Activated B cell treated with CpG ODN at 0.5 μM for 24 hours (primary cell): ENCODE measurements at places on chromosomes 12 and 14.

- DNase-seq = no peak
Observed at GRCh38 chr12:118866346-118866745, 115.0 kb upstream of the SRRM4 start.

DNA sequence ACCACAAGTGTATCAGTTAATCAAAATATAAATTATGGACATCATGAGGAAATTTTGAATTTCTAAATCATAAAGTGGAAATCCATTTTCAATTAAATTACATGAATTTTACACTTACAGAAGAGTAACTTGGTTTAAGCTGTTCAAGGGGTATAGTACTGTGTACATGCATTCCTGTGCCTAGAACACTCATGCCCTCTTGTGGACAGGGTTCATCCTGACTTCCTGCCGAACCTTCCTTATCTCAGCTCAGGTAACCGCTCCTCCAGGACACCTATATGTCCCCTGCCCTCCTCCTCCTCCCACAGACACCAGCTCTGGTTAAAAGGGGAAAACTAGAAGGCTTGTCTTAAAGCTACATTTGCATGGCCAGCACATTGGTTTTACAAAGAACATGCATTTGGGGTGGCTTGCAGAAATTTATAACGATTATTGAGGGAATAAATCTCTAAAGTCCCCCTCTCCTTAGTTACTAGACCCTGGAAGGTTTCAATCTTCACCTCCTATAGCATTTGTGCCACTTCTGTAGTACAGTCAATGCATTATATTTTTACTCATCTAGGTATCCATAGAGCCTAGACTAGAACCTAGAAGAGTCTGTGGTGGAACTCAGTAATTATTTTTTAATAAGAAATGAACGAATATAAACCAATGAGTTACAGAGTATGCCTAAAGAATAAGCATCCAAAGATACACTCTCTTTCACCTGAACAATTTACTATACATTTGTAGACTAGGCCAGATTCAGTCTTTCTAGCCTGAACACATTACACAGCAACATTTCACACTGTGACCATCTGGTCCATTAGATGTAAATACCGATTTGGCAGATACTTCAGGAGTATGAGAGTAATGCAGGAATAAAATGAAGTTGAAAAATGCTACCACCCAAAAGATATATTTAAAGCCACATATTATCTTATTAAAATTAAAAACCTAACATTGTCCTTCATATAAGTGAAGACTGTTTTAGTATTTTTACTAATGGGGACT lies 345.6 kb downstream of the PAWR start:
- no peak for DNase-seq

- no peak for DNase-seq
Observed at GRCh38 chr12:32901553-32901952, 5.0 kb upstream of the PKP2 start.

GRCh38 chr14:24092110-24092504 lies 2.0 kb upstream of the PCK2 start:
- DNase-seq = no peak

- no peak for DNase-seq
Observed at GRCh38 chr12:22357531-22357930, 23.0 kb upstream of the ST8SIA1 start.

DNA sequence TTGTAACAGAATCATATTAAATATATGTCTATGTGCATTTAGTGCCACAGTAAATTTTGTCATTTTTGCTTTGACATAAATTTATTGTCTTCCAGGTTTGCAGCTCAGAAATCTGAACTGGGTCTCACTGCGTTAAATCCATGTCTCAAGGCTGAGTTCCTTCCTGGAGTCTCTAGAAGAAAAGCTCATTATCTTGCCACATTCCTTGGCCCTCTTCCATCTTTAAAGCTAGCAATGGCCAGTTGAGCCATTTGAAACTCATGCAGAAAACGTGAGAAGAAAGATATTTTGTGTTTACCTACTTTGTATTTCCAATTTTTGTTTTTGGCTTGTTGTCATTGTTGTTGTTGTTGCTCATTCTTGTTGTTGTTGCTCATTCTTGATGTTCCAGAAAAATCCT lies 10.7 kb downstream of the PRH1 start:
- no peak for DNase-seq

- DNase-seq = no peak
Observed at GRCh38 chr12:91637789-91638624, 455.4 kb upstream of the DCN start.

- no peak for DNase-seq
Observed at GRCh38 chr12:32031109-32031508, 71.9 kb downstream of the RESF1 start.

- DNase-seq = no peak
Observed at GRCh38 chr12:93100610-93101009, 171.5 kb upstream of the EEA1 start.

DNA sequence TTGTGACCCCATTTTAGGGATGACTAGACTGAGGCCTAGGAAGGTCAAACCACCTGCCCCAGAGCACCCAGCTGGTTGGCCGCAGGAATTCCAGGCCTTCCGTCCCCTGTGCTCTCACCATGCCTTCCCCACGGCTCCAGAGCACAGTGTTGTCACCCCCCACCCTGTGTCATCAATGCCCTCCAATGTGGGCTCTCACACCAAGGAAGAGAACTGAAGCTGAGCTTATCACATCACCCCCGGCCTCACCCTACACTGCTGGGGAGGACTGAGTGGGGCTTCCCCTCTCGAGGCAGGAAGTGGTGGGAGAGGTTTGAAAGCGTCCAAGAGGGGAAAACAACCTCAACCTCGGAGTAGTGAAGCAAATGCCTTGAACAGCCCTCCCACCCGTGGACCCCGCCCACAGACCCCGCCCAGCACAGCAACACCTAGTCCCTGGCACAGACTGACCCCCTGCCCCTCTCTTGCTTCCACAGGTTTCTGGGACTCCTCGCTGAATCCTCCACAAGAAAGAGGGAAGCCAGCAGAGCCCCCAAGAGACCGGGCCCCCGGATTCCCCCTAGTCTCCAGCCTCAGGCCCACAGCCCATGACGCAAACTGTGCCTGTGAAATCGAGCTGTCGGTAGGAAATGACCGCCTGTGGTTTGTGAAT lies 97.2 kb downstream of the LGMN start:
- peak; percentile 69 for DNase-seq

DNA sequence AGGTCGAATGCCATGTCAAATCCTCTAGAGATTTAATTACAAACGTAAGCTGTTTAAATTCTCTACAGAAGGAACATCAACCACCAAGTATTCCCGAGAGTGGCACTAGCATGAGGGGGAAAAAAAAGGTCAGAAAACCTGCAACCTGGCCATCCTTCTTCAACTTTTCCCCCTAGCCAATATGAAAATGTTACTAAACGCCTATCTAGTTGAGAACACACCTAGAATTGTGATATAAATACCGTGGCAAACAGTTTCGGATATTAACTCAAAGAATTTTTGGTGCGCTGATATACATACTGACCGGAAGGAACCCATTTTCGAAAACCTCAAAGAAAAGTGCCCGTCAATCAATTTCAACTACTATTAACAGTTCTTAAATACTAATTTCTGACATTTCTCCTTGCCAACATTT lies 1.8 kb downstream of the HNRNPC start:
- no peak for DNase-seq

- no peak for DNase-seq
Observed at GRCh38 chr12:24025153-24025798, 75.8 kb upstream of the SOX5 start.

DNA sequence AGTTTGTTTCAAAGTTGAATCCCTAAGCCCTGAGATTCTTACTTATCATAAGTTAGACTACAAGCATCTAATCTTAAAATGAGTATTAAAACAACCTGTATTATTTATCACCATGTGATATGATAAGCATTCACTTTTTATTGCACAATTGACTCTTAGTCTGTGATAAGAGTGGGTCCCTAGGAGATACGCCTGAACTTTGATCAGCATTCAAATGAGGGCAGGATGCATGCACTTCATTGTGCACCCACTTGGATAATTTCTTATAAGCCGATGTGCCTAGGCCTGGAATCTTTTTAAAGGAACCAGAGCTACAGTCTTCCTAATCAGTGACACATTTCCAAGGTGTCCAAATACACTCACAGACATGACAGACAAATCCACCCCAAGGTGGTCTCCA lies 31.4 kb upstream of the SPTLC2 start:
- DNase-seq = no peak

DNA sequence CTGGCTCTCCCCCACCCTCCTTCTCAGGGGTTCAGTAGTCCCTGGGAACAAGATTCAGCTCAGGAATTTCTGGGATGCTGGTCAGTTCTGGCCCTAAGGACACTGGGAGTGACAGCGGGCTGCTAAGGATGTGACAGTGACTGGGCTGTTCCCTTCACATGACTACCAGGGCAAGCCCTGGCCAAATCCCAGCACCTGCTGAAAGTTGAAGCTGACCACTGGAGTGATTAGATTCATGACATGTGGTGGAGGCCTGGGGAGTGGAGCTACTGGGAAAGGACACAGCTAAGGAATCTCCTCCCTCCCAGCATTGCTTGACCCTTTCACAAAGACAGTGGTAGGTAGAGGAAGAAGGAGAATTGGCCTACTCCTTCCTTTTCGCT lies 204.9 kb downstream of the DAD1 start:
- DNase-seq = no peak

DNA sequence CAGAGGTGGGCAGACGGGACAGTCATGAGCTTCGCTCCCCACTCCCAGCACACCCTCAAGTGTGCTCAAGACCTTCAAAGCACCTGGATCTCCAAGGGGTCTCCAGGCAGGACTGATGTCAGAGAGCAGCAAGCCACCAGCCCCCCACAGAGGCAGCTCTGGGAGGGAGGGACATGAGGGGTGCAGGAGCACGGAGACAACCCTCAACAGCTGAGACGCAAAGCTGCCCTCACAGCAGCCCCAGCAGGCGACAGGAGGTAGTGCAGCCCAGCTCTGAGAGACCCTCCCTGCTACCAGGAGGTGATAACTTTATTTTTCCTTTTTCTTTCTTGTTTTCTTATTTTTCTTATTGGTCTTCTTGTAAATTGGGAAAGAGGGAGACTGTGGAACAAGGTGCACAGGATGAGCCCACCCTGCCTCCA lies 17.9 kb downstream of the SIVA1 start:
- no peak for DNase-seq

DNA sequence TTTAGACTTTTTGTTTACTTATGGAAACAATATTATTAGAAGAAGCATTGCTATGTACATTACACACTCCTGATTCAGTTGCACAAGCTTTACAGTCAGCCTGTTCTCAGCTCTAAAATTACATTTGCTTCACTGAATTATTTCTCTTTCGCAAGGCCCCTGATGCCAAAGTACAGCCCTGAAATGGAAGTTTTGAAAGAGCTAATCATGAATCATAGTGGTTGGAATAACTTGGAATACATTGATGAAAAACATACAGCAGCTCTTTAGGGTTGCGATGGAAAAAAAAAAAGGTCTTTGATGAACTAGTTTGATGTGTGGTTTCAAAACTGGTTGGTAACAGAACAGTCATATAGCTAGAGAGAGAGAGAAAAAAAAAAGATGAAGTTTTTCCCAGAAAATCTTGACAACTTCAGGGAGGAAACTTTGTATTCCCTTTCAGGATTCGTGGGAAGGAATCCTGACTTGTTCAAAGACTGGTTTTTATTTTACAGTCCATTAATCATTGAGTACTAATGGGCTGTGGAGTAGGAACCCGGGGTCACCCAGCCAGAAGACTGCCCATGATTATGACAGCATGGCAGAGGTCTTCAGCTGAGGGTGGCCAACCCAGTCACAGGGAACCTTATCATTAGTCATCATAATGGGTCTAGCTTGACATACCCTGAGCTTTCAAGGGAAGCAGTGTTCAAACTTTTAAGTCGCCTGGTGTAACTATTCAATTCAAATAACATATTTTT lies 460.1 kb downstream of the NAV3 start:
- no peak for DNase-seq

DNA sequence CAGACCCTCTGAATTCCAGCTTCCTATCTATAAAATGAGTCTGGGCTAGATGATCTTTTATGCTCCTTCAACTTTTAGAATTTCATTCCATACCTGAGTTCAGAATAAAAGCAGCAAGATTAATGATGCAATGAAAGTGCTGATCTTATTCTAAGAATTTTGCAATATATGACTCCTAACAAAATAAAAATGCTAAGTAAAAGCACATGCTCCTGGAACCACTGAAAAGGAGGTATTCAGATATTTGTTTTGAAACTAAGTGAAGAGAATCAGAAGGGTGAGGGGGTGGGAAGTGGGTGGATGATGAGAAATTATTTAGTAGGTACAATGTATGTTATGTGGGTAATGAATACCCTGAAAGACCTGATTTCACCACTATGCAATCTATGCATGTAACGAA lies 216.6 kb downstream of the PTPRO start:
- no peak for DNase-seq

DNA sequence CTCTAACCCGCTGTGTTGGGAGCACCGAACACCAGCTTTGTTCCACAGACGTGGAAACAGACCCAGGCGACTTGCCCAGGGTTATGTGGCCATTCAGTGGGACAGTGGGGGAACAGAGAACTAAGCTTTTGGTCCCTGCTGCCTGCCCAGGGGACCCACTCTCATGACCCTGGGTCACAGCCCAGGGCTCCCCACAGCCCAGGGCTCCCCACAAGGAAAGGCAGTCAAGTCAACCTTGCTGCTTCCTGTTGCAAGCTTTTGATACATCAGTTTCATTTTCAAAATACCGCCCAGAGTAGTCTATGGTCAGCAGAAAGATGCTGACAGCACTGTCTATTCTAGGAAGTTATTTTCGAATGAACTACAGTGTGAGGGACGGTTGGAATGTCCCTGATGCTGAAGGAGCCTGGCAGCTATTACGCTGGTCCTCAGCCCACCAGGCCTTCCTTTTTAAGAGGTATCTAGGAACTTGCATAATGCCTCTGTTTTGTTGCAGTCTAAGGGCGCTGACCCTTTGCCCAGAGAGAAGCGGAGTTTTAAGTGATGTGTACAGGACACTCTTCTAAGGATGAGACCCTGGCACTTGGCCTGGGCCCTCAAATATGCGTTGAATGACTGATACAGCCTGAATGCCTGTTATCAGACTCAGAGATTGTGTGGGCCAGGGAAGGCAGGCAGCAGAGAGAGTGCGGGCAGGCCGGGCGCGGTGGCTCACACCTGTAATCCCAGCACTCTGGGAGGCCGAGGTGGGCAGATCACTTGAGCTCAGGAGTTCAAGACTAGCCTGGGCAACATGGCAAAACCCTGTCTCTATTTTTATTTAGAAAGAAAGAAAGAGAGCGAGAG lies 12.6 kb upstream of the TTC7B start:
- DNase-seq = no peak

DNA sequence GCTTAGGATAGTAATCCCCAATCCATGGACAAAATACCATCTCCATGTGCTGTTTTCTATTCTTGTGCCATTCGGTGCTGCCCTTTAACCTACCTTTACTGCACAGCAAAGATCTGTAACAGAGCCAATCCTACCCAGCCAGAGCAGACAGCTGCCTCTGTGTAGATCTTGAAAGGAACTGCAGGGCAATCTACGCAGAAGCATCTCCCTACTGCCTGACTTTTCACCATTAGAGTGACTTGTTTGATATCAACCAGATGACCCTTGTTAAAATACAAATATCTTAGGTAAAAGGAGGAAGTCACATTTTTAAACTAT lies 33.9 kb upstream of the PPM1A start:
- DNase-seq = no peak
